ENCODE measurements at places on chromosomes 12 and 14. TPM values are rescaled to one million over a fixed set of nuclear protein-coding genes. Genes with fewer than 3 reads are reported as not detected.

The CLSTN3 gene
- 16.0 TPM for total RNA-seq

The CDH24 gene
- total RNA-seq, result 5.2 TPM

The PIP4K2C gene
- total RNA-seq, result 42.1 TPM

The GZMB gene
- total RNA-seq, result not detected

The SYNDIG1L gene
- total RNA-seq, result not detected

The PTPN6 gene
- 11.7 TPM for total RNA-seq

The RNU4-1 gene
- not detected for total RNA-seq

The SHMT2 gene
- 124 TPM for total RNA-seq

The ULK1 gene
- total RNA-seq, result 26.8 TPM

The EIF2S3B gene
- total RNA-seq, result 0.77 TPM

The PARPBP gene
- 16.6 TPM for total RNA-seq

The PAN2 gene
- total RNA-seq, result 22.0 TPM

The GNB3 gene
- 1.5 TPM for total RNA-seq

The CELA1 gene
- not detected for total RNA-seq

The GALNT16 gene
- 3.4 TPM for total RNA-seq

The ADAM21 gene
- not detected for total RNA-seq

The TECPR2 gene
- 5.7 TPM for total RNA-seq

The DTX3 gene
- total RNA-seq, result 17.8 TPM

The RNASE1 gene
- total RNA-seq, result not detected

The IL22 gene
- not detected for total RNA-seq

The GPD1 gene
- total RNA-seq, result 0.14 TPM

The KRT6B gene
- not detected for total RNA-seq

The DBX2 gene
- total RNA-seq, result not detected

The COL2A1 gene
- total RNA-seq, result not detected

The RIPK3 gene
- not detected for total RNA-seq

The GDF3 gene
- not detected for total RNA-seq

The LRCOL1 gene
- total RNA-seq, result not detected

The ST8SIA1 gene
- total RNA-seq, result not detected

The HOXC12 gene
- not detected for total RNA-seq

The OXA1L gene
- 154 TPM for total RNA-seq

The AMDHD1 gene
- total RNA-seq, result 2.4 TPM

Data from A549 treated with Mapracorat at 1 μM for 4 hours (cell line).